ENCODE measurements at places on chromosomes 3 and 15.

- peak; percentile 94 for DNase-seq
Measured at GRCh38 chr15:70196372-70197316, 98.9 kb upstream of the TLE3 start.

DNA sequence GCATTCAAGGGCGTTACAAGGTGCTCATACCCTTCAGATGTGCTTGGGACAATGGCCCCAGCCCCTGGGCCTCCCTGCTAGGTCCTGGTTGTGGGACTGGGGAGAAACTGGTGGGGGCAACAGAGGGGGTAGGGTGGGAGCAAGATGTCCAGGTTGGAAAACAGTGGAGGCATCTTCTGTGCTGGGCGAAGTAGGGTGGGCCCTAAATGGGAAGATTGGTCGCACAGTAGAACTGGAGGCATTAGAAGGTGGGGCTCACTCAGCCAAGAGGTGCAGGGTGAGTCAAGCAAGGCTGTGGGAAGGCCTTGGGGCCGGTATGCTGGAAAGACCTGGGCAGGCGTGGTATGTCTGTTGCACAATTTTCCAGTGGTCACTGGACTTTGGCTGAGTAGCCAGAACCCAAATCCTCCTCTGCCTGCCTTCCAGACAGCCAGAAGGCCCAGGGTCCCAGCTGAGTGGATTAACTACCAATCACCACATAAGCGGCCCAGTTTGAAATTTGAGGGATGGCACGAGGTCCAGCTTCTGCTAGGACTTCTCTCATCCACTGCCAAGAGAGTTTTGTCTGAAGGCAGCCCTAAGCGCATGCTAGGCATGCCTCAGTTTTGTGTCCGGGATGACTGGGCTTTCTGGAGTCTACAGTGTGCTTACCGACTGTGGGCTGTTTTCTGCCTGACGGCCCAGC lies 74.5 kb downstream of the LSM3 start:
- no peak for DNase-seq

- no peak for DNase-seq
Measured at GRCh38 chr15:81199031-81199779, 2.5 kb downstream of the IL16 start.

DNA sequence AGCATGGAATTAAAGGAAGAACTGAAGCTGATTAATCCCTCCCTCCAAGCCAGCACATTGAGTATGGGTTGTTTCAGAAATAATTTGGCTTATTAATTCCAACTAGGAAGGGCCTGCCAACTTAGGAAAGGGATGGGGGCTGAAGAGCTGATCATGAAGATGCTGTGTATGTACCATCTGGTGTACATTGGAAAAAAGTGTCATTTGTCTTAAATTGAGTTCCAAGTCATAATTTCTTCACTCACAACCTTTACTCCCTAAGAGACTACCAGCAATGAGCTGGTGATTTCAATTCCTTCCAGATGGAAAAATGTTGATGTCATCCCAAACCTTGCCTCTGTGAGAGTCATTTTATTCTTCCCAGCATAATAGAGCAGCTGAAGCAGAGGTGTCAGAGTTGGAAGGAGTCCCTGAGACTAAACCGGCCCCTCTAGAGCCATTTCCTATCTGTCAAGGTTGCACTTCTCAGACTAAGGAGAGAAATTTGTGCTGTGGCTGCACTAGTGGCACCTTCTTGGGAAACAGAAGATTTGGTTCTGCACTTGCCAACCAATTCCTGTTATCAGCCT lies 79.4 kb downstream of the GTPBP8 start:
- DNase-seq, result peak; percentile 13

DNA sequence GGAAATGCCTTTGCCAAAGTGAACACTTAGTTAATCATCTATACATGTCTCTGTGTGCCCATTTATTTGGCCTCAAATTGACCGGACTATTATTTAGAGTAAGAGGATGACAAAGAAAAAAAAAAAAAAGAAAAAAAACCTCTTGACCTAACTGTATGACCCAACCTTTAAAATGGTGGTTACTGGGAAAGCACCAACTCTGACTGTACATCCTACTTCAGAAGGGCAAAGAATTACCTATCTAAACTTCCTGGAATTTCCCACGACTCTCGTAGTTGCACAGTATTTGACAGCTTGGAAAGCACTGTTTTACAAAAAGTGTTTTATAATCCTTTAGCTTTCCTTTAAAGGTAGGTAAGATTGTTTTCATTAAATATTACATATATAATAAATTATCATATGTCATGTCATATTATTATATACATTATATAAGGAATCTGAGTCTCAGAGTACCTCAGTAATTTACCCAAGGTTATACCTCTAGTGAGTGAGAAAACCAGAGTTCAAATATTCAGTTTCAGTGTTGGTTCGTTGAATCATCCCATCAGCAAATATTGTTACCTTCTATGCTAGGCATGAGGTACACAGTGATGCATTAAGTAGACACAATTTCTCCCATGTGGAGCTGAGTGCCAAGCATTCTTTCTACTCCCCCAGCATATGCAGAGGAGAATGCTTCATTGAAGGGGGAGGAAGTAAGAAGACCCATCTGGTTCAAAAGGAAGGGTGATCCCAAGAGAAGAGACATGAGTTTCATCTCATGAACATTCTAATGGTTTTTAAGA lies 5.0 kb downstream of the BCL2A1 start:
- DNase-seq, result no peak

DNA sequence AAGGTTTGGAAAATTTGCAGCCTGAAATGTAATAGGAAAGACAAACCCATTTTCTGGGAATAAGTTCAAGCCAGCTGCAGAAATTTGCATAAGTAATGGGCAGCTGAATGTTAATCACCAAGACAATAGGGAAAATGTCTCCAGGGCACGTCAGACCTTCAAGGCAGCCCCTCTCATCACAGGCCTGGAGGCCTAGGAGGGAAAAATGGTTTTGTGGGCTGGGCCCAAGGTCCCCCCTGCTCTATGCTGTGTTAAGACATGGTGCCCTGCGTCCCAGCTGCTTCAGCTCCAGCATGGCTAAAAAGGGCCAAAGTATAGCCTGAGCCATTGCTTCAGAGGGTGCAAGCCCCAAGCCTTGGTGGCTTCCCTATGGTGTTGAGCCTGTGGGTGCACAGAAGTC lies 164.7 kb upstream of the TSPAN3 start:
- no peak for DNase-seq

DNA sequence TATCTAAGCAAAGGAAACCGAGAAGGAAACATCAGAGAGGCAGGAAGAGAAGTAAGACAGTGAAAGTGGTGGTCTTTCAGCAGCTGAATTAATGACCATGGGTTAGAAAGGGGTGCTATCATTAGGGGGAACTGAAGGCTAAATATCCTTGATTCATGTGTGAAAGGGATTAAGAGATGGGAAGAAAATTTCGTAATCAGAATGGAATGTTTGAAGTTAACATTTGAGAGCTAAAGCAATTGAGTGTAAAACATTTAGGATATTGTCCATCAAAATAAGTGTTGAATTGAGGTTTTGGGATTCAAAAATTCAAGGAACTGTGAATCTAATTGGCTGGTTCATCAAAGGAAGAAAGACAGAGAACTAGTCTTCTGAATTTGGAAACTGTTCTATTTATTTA lies 4.1 kb upstream of the ECT2 start:
- DNase-seq, result no peak

GRCh38 chr15:57792724-57793449 lies 86.4 kb downstream of the POLR2M start:
- peak; percentile 33 for DNase-seq

DNA sequence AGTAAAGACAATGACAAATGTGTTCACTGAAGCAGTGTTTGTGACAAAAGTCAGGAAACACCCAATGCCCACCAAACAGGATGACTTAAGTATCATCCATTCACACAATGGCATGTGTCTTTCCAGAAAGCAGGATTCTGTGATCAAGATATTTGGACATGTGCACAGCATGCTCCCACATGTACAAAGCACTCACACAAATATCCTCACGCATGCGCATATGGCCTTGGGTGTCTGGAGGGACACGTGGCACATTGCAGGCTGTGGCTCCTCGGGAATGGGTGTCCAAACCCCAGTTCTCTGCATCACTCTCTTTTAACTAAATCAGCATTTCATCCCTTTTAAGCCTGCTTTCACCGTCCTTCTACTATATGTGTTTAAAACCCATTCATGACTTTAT lies 130.5 kb downstream of the KLF13 start:
- no peak for DNase-seq

GRCh38 chr3:122782804-122783203 lies 10.8 kb downstream of the HSPBAP1 start:
- DNase-seq, result no peak

DNA sequence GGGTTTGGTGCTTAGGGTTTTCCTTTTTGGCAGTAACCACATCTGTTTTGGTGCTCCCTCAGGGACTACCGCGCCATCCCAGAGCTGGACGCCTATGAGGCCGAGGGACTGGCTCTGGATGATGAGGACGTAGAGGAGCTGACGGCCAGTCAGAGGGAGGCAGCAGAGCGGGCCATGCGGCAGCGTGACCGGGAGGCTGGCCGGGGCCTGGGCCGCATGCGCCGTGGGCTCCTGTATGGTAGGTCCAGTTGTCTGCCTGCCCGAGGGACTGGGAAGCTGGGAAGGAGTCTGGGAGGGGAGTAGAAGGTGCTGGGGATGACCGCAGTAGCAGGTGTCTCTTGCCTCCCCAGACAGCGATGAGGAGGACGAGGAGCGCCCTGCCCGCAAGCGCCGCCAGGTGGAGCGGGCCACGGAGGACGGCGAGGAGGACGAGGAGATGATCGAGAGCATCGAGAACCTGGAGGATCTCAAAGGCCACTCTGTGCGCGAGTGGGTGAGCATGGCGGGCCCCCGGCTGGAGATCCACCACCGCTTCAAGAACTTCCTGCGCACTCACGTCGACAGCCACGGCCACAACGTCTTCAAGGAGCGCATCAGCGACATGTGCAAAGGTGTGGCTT lies 6.4 kb downstream of the MCM2 start:
- DNase-seq, result no peak

GRCh38 chr3:33717616-33717865 lies 513 bp downstream of the CLASP2 start:
- no peak for DNase-seq

DNA sequence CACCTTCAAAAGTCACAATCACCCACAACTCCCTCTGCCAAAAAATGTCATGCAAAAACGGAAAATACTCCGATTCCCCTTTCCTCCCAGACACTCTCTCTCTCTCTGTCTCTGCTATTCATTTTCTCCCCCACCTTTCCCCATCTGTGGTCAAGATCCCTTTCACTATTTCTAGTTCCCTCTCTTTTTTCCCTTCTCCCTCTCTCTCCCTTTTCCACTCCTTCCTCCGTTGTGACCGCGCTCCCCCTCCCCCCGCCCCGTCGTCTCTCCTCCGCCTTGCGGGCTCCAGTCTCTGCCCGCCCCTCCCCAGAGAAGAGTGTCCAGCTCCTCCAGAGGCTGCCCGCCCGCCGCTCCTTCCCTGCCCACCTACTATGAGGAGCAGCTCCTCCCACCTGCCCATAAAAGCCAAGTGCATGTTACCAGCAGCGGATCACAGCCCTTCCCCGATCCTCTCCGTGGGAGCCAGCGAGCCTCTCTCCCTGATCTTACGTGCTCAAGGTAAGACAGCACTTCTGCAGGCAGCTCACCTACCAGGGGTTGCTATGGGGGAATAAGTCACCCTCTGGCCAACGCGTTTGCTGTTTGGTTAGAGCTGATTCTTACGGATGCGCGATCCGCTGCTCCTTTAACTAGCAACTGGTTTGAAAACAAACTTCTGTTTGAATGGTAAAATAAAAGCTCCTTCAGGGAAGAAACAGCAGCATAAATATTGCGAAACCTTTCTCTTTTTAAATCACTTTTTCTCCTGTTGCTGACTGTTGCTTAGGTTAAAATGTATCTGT lies at the start of gene COL8A1:
Gene COL8A1, plus strand, starts transcription at position 428 of the 782 bp plus-strand sequence. CDS start 152,089 bp downstream, outside the sequence.
- DNase-seq, result peak; percentile 27

- no peak for DNase-seq
Measured at GRCh38 chr3:94083261-94083660, 20.4 kb downstream of the NSUN3 start.

GRCh38 chr3:13693441-13693840 lies 144.5 kb downstream of the FBLN2 start:
- no peak for DNase-seq

GRCh38 chr3:117454908-117455307 lies 745.3 kb downstream of the TUSC7 start:
- DNase-seq, result no peak

DNA sequence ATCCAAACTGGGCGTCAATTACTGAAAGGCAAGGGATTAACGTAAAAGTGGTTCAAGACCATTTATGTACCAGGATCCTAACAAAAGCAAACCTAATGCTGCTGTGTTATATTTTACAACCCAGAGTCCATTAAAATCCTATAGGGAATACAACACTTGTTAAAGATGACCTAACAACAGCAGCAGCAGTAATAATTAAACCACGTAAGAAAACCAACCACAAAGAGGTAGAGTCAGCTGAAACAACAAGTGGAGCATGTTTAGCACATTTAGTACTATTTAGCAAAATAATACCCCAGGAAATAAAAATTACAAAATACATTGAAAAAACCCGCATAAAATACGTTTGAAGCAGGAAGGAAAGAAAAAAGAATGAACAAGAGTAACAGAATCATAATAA lies 82.1 kb upstream of the AGBL1 start:
- DNase-seq, result no peak

- DNase-seq, result no peak
Measured at GRCh38 chr3:144652573-144652972, 681.0 kb downstream of the DIPK2A start.

- DNase-seq, result no peak
Measured at GRCh38 chr15:39376371-39376909, 204.4 kb upstream of the THBS1 start.

DNA sequence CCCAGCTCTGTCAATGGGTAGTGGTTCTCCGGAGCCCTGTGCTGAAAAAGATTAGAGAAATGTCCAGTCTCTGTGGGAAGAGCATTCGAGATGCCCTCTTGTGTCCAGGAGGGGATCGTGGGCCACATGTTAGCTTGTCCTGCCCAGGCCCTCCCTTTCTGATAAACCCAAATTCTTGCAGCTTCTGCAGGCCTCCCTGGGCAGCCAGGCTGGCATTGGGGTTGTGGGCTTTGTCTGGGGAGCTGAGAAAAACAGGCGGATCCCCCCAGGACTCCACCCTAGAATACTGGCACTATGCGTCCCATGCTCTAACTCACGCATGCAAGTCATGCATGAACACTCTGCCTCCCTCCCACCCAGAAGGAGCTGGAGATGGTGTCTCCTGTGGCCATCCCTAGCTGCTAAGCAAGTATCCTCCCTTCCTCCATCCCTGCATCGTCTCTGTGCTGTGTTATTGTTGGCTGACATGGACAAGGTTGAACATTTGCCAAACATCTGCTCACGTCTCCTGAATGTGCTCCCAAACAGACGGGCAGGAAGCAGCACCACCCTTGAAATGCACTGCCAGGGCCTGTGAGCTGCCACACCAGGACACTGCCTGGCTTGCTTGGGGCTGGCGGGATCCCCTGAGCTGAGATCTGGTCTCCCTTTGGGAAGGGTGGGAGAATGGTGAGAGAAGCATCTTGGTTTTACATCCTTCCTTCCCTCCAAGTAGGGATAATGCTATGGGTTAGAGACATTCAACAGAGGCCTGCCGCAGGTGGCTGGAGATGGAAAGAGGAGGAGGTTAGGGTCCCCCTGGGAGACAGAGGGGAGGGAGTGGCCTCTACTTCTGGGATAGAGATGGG lies 26.5 kb downstream of the CFAP161 start:
- DNase-seq, result peak; percentile 66

DNA sequence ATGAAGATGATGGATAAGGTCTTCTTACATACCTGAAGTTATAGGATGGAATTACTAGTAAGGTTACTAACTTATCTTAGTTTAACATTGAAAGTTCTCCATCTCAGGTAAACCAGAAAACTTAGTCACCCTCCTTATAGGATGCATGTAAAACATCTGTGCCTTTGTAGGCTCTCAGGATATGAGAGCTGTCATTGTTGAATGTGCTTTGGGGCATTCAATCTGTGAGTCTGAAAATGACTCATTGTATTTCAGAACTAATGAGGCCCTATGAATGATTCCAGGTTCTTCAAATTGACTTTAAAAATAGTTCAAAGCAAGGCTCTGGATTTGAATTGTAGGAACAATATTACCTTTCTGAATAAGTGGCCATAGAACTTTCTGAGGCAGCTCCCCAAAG lies 237.7 kb upstream of the AZI2 start:
- no peak for DNase-seq

Measured in NCI-H69 (cell line).